ENCODE measurements at places on chromosomes 3 and 15. TPM values are rescaled to one million over a fixed set of nuclear protein-coding genes. Genes with fewer than 3 reads are reported as not detected.

The ASB7 gene
- total RNA-seq = 19.5 TPM

The SIDT1 gene
- not detected for total RNA-seq

The TNFAIP8L3 gene
- 6.6 TPM for total RNA-seq

The DPPA2 gene
- total RNA-seq = not detected

The SNX1 gene
- 42.2 TPM for total RNA-seq

The PLSCR5 gene
- total RNA-seq = not detected

The PSTPIP1 gene
- not detected for total RNA-seq

The MB21D2 gene
- 19.1 TPM for total RNA-seq

The MYZAP gene
- under 0.01 TPM for total RNA-seq

The HRG gene
- total RNA-seq = not detected

The C3orf85 gene
- total RNA-seq = not detected
